Cerebellar nuclear complex (tissue), 1 donor: ENCODE measurements at places on chromosomes 7 and 10.

- no peak for DNase-seq
These were observed 30.4 kb downstream of the KLRG2 start for GRCh38 chr7:139452958-139453672.

DNA sequence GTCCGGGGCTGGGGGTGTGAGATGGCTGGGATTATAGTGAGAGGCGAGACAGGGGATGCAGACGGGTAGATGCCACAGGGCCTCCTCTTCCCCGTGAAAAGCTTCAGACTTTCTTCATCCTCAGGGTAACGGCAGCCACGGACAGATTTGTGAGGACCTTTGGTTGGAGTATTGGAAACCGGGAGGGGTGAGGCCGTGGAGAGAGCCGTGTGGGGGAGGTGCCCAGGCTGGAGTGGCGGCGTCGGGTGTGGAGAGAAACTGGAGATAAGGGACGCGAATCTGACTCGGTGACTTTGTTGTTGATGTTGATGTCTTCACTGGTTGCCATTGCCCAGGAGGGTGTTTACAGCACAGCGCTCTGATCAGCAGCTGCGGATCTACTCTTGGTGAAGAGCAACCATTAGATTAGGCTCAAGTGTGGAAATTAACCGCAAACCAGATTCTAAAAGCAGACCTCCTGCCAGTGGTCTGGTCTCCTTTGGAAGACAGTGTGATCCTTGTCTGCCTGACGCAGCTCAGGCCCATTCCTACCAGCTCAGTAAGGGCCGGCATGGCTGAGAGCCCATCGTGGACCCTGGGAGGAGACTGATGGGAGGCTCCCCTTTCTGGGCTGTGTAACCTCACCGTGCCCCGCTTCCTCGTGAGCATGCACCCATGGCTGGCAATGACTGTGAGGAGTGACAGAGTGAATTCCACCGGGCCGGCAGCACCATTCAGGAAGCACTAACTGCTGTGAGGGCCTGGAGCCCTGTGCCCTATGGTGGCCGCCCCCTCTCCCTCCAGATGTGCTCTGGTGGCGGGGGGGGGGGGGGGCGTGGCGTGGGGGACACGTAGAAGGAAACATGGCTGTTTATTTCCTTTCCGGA lies 90.3 kb downstream of the INPP5A start:
- DNase-seq: no peak

GRCh38 chr7:116018731-116019130 lies 11.8 kb downstream of the TFEC start:
- no peak for DNase-seq

- DNase-seq: no peak
These were observed 28.0 kb downstream of the CTBP2 start for GRCh38 chr10:125132344-125132743.

DNA sequence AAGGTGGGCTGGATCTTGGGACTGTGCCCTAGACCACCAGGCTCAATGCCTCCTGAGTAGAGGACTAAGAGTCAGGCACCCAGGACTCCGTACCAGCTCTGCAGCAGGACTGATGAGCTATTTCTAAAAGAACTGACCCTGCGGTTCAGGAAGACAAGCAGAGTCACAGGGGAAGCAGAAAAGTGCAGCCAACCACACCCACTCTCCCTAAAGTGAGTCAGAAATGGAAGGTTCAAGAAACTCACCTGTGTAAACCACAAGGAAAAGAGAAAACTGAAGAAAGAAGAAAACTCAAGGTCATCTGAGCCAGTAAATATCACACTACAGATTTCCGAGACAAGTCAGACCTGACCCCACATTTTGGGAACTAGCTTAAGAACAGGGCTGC lies 2.5 kb downstream of the PARP12 start:
- DNase-seq: no peak

DNA sequence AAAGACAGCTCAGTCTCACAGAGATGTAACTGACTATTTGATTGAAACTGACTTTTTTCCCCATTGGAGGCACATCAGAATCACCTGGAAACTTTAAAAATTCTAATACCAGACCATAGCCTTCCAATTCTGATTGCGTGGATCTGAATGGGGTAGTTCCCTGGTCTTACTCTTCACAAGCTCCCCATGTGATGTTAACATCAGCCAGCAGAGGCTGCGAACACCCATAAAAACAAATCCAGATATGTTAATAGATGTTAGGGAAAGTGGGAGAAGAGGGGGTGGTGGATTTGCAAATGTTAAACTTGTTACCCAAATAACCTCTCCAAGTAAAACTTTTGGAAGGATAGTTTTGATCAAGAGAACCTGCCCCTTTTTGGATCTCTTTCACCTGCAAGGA lies 1133.4 kb downstream of the CNTNAP2 start:
- DNase-seq: no peak

DNA sequence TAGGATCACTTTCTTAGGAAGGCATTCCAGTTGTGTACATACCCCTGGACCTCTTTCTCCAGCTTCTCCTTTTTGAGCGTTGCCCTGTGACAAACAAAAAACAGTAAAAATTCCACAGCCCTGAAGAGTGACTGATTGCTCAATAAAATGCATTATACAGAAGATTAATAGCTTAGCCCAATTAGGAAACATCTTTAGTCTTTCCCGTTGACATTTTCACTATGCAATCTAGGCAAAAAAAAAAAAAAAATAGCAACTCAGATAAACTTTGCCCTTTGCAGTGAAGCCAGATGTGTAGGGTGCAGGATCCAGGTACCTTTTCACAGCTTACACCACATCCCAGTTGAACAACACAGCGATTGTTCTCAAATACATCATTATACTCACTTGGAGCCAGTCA lies 17.9 kb downstream of the COL28A1 start:
- no peak for DNase-seq

DNA sequence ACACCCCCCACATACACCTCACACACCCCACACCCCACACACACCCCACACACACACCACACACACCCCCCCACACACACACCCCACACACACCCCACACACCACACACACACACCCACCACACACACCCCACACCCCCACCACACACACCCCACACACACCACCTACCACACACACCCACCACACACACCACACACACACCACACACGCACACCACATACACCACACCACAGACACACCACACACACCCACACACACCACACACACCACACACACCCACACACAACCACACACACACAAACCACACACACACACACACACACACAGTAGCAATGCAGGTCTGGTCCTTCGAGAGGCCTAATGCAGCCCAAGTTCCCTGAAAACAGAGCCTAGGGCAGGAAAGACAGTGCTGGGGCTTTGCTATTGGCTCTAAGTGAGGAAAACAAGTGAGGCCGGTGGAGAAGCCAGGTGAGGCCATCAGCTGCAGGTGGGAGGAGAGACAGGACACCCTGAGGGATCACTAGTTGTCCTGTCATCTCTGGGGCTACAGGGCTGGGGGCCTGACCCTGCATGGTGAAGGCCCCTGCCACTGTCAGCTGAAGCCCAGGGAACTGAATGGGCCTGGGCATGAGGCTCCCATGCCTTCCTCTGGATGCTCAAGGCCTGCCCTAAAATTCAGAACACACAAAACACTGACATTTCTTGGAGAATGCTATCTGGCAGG lies 92.6 kb downstream of the CYTH3 start:
- DNase-seq: no peak

DNA sequence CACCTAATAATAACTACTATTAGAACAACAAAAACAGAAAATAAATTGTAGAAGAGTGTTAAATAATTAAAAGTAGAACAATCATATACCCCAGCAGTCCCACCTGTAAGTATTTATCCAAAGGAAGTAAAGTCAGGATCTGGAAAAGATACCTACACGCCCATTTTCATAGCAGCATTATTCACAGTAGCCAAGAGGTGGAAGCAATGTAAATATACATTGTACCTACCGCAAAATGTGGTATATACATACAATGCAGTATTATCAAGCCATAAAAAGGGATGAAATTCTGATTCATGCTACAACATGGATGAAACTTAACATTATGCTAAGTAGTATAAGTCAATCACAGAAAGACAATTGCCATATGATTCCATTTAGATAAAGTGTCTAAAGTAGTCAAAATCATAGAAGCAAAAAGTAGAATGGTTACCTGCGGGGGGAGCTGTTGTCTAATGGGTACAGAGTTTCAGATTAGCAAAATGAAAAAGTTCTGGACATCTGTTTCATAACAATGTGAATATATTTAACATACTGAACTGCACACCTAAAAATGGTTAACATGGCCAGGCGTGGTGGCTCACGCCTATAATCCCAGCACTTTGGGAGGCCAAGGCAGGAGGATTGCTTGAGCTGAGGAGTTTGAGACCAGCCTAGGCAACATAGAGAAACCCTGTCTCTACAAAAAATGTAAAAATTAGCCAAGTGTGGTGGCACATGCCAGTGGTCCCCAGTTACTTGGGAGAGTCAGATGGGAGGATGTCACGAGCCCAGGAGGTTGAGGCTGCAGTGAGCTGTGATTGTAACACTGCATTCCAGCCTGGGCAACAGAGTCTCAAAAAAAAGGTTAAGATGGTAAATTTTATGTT lies 6.0 kb upstream of the TMED4 start:
- DNase-seq: no peak

GRCh38 chr7:141102436-141102835 lies 28.6 kb downstream of the TMEM178B start:
- DNase-seq: no peak

GRCh38 chr7:39527296-39527695 lies 38.9 kb upstream of the YAE1 start:
- DNase-seq: no peak

GRCh38 chr7:92831716-92832533 lies 4.4 kb downstream of the CDK6 start:
- DNase-seq: no peak

GRCh38 chr7:7761340-7761973 lies 43.0 kb upstream of the RPA3 start:
- no peak for DNase-seq

DNA sequence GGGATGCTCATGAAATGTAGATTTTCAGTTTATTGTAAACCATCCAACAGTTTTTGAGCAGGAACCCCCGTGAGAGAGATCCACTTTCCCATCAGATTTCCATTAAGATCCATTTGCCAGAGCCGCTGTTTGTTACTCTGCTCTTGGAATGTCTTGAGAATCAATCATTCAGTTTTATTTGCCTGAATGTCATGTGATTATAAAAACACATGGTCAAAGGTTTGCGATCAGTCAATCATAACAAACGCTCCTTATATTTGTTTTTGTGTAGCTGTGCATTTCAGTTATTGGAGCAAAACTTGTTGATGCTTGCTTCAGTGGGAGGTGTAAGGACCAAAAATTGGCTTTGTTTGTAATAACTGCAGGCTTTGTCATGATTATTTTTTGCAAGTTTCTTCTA lies 155.8 kb upstream of the RHOBTB1 start:
- no peak for DNase-seq

DNA sequence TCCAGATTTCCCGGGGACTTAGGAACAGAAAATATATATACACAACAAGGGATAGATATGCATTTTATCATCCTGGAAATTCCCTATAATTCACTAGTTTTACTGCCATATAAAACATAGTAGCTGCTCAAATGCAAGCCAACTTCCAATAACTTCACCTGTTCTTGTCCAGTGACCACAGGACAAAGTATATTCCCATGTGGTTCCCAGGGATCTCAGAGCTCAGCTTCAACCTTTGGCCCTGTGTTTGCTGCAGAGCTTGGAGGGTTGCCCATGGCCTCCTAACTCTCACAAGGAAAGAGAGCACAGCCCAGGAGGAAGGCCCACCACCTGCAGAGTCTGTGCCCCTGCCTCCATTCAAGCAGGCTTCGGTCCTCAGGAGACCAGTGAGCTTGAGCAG lies 4.5 kb upstream of the DRGX start:
- no peak for DNase-seq

DNA sequence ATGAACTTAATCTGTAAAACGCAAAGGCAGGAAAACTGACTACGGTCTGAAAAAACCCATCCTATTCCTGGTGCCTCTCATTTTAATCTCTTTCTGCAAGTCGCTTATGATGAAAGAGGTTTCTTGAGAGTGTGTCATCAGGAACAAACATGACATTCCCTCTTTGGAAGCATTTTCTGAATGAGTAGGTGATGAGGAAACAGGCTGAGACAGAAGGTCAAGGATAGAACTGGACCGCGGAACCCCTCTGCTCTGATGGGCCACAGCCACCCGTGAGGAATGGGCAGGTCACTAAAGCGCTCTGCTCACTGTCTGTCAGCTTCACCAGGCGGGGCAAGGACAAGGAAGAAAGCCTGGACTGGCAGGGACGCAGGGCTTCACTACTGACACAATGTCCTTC lies 28.6 kb downstream of the BEND7 start:
- DNase-seq: no peak

DNA sequence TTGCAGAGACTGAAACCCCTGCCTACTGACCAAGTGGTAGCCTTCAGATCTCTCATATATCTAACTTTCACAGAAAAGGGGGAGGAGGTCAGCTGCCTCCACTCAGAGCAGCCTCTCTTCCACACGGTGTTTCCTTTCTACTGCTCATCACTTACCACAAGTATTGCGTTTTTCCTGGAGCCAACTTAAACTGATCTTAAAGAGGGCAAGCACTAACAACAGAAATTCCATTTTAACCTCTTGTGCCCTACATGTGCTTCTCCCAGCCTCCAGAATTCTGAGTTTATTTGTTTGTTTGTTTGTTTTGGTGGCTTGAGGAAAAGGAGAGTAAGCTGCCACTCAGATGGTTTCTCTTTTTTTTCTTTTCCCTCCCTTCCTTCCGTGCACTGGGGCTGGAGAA lies 19.1 kb downstream of the SKIDA1 start:
- DNase-seq: no peak

DNA sequence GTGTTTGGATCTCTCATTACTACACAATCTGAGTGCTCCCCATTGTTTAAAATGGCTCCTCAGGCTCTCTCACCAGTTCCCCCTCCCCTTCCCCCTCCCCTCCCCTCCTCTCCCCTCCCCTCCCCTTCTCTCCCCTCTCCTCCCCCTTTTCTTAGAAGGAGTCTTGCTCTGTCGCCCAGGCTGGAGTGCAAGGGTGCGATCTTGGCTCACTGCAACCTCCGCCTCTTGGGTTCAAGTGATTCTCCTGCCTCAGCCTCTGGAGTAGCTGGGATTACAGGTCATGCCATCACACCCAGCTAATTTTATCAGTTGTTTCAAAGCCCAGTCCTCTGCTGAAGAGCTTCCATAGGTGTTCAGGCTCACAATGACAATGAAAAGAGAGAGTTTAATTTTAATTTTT lies 3.6 kb upstream of the CCAR1 start:
- no peak for DNase-seq

DNA sequence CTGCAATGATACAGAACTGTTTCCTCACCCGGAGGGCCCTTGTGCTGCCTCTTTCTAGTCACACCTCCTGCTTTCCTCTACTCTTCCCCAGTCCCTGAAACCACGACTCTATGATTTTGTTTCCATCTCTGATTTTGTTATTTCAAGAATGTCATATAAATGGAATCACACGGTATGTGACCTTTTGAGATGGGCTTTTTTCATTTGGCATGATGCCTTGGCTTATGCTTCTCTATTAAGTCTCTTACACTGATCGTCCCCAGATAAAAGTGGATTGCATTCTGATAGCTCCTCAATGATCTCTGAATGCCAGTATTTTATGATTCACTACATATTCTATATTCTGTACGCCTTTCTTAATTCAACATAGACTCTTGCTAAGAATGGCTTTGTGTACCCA lies 78.2 kb downstream of the GALNT11 start:
- no peak for DNase-seq

- no peak for DNase-seq
These were observed 3.0 kb downstream of the ADRA2A start for GRCh38 chr10:111079781-111080180.
